ENCODE measurements at places on chromosomes 1 and 21.

- peak; percentile 47 for DNase-seq
Observed at GRCh38 chr1:154342836-154343472, 17.6 kb downstream of the ATP8B2 start.

DNA sequence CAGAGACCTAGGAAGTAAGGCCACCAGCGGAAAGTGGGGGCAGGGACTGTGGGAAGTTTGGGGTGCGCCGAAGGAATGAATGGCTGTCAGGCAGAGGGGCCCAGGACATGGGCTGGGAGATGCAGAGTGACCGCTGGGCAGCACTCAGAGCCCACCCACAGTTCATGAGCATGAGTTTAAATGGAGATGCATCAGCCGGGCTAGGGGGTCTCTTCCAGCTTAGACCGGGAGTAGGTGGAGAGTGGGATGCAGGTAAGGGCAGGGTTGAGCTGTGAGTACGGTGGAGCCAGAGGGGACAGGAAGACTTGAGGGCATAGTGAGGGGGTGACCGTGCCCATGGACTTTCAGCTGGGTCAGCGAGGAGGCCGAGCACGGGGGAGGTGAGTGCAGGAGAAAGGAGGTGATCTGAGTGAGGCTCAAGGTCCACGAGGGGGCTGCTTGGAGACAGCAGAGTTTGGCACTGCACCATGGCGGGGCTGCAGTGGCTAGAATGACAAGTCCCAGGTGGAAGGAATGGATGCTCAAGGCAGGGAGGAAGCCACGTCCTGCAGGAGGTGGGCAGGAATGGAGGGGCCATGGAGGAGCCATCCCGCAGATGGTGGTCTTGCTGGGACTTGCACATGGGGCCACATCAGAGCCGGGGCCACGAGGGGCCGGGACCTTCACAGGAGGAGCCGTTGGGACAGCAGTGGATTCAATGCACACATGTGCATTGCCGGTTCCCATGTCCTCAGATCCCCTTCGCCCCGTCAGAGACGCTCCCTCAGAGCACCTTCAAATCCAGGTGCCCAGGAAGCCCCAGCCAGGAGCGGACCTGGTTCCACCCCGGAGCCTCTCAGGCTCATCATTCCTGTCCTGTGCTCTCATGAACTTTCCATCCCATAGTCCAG is 34.9 kb downstream of the UBASH3A start:
- DNase-seq = no peak

DNA sequence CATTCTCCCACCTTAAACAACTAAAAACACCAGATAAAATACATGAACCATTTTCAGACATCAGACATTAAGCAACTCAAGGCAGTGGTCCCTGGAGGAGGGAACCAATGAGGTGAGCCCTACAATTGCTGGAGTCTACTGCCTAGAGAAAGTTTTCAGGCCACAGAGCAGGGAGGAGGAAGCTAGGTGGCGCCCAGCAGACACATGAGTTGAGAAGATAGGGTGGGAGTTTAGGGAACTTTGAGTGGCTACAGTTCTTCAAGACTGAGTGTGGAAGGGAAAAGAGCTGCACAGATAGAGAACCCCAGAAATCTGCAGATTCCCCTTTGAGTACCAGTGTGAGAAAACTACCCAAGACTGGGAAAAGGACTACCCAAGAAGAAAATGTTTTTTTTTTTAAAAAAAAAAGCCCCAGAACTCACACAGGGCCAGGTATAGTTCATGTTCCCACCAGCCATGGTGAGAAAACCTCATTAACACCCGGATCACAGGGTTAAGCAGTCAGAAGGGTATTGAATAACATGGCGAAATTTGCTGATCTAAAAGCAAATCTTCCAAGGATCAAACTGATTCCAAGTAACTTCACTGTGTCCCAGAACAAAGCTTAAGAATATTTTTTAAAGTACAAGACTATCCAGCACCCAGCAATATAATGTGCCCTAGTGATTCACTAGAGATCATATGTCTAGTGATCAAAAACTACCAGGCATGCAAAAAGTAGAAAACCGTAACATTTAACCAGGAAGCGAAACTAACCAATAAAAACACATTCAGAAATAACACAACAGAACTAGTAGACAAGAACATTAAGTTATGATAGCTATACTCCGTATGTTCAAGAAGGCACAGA is 12.0 kb downstream of the ALDH9A1 start:
- no peak for DNase-seq

DNA sequence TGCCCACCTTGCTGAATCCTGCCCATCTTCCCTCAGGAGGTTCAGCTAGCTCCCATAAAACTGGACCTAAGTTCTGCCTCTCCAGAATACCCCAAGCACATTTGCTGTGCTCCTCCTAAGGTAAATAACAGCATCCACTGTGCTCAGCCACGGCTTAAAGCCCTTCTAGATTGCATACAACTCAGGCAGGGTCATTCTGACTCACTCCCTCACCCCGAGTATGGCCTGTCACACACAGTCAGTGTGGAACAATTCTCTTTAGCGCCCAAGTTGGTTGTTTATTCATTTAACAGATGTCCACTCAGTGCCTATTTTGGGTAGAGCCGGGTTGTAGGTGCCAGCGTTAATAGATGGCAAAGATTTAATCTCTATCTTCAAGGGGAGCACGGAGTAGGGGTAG is 147.5 kb upstream of the EDN2 start:
- no peak for DNase-seq

Data from stimulated activated CD8-positive, alpha-beta memory T cell treated with anti-CD3 and anti-CD28 coated beads, Interleukin-4, amount 100 ng/mL, for 4 hours (primary cell).